ENCODE measurements at places on chromosomes 11 and 22.

- H3K4me3 ChIP-seq: no peak overlapping the region
- no peak for DNase-seq
- peaks cover 7% of the 10 kb centered on the region for H3K27me3 ChIP-seq
- no peaks in the 10 kb centered on the region for H3K4me1 ChIP-seq
- H3K36me3 ChIP-seq: no peaks in the 10 kb centered on the region
Observed at GRCh38 chr11:134573857-134574256, 161.8 kb upstream of the B3GAT1 start.

GRCh38 chr11:680970-681369 lies 14.1 kb downstream of the DEAF1 start:
- no peak overlapping the region for H3K27ac ChIP-seq
- no peak overlapping the region for H3K4me3 ChIP-seq
- peaks cover 2% of the 10 kb centered on the region for H3K4me1 ChIP-seq
- H3K27me3 ChIP-seq: no peaks in the 10 kb centered on the region
- peaks cover 73% of the 10 kb centered on the region for H3K36me3 ChIP-seq
- no peak for DNase-seq

DNA sequence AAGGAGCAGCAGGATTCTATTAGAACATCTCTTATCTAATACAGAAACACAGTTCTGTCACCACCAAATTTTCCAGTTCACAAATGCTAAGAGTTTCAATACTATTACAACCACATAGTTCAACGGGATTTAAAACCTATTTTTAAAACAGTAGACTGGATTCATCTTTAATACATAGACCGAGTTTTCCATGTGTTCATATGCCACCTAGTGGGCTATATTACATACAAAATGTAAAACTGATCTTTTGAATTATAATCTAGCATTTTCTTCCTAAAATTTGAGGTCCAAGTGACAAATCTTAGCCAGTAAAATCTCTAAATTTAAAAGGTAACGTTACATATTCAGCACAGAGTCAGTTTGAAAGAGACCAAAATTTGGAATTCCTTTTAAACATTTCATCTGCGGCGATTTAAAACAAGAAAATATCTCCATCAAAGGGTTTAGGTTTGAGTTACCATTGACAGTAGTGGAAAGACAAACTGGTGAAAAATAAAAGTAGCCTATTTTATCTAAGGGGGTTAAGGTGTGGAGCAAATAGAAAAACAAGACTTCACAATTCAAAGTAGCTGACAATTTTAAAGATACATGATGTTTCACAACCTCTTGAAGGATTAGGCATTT lies 269.3 kb upstream of the MPPED2 start:
- no peaks in the 10 kb centered on the region for H3K36me3 ChIP-seq
- no peak overlapping the region for H3K4me3 ChIP-seq
- H3K27me3 ChIP-seq: no peaks in the 10 kb centered on the region
- H3K4me1 ChIP-seq: no peaks in the 10 kb centered on the region

- H3K27me3 ChIP-seq: no peaks in the 10 kb centered on the region
- peak overlapping the region; percentile 99 for H3K4me3 ChIP-seq
- no peak overlapping the region for H3K27ac ChIP-seq
- peaks cover 6% of the 10 kb centered on the region for H3K36me3 ChIP-seq
- H3K4me1 ChIP-seq: peaks cover 12% of the 10 kb centered on the region
- DNase-seq: peak; percentile 28
Observed at GRCh38 chr11:134223121-134223520, 646 bp downstream of the NCAPD3 start.

DNA sequence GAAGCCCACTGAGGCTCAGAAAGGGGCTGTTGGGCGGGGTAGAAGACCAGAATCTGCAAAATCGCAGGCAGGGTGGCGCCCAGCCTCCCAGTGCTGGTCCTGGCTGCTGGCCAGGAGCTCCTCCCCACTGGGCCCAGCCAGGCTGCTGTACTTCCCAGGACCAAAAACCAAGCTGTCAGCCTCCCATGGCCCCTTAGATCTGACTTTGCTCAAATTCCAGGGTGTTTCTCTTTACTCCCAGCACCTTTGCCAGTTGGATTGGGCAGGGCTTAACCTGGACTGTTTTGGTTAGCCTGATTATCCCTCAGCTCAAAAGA lies 44.2 kb upstream of the WEE1 start:
- H3K4me3 ChIP-seq: no peak overlapping the region
- peaks cover 10% of the 10 kb centered on the region for H3K4me1 ChIP-seq
- no peaks in the 10 kb centered on the region for H3K27me3 ChIP-seq

DNA sequence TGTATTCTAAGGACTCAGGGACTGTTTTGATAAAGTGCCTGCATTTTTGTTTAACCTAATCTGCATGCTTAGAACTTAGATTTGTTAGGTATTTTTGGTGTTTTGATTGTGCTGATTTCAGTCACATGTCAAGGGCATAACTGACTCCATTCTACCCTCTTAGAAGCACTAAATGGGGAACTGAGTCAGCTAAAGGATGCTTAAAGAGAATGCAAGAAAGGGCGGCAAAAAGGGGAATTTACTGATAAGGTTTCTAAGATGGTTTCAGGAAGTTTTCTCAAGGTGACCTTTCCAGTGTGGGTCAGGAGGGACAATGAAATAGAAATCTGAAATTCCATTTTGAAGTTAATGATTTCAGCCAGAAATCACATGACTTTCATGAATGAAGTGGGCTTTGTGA lies 43.0 kb downstream of the MMP20 start:
- H3K27me3 ChIP-seq: no peaks in the 10 kb centered on the region
- H3K36me3 ChIP-seq: no peaks in the 10 kb centered on the region
- no peak overlapping the region for H3K27ac ChIP-seq
- H3K4me3 ChIP-seq: no peak overlapping the region
- no peak for DNase-seq

- H3K36me3 ChIP-seq: peaks cover 89% of the 10 kb centered on the region
- H3K27me3 ChIP-seq: peaks cover 2% of the 10 kb centered on the region
- DNase-seq: no peak
- H3K4me1 ChIP-seq: peaks cover 9% of the 10 kb centered on the region
Observed at GRCh38 chr11:60931917-60932316, 7.7 kb downstream of the TMEM132A start.

- H3K4me3 ChIP-seq: no peak overlapping the region
- no peaks in the 10 kb centered on the region for H3K36me3 ChIP-seq
- no peak for DNase-seq
- no peaks in the 10 kb centered on the region for H3K4me1 ChIP-seq
- no peak overlapping the region for H3K27ac ChIP-seq
Observed at GRCh38 chr11:59953463-59954218, 10.2 kb upstream of the OOSP4A start.

GRCh38 chr11:113397821-113398220 lies 10.2 kb downstream of the ANKK1 start:
- H3K27ac ChIP-seq: no peak overlapping the region
- peaks cover 30% of the 10 kb centered on the region for H3K27me3 ChIP-seq
- H3K4me3 ChIP-seq: no peak overlapping the region
- H3K4me1 ChIP-seq: no peaks in the 10 kb centered on the region

DNA sequence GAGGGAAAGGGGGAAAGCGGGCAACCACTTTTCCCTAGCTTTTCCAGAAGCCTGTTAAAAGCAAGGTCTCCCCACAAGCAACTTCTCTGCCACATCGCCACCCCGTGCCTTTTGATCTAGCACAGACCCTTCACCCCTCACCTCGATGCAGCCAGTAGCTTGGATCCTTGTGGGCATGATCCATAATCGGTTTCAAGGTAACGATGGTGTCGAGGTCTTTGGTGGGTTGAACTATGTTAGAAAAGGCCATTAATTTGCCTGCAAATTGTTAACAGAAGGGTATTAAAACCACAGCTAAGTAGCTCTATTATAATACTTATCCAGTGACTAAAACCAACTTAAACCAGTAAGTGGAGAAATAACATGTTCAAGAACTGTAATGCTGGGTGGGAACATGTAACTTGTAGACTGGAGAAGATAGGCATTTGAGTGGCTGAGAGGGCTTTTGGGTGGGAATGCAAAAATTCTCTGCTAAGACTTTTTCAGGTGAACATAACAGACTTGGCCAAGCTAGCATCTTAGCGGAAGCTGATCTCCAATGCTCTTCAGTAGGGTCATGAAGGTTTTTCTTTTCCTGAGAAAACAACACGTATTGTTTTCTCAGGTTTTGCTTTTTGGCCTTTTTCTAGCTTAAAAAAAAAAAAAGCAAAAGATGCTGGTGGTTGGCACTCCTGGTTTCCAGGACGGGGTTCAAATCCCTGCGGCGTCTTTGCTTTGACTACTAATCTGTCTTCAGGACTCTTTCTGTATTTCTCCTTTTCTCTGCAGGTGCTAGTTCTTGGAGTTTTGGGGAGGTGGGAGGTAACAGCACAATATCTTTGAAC lies 6.8 kb downstream of the MALAT1 start:
- H3K4me3 ChIP-seq: peak overlapping the region; percentile 61
- peaks cover 65% of the 10 kb centered on the region for H3K36me3 ChIP-seq
- peak; percentile 62 for DNase-seq
- H3K4me1 ChIP-seq: peaks cover 5% of the 10 kb centered on the region
- no peaks in the 10 kb centered on the region for H3K27me3 ChIP-seq

DNA sequence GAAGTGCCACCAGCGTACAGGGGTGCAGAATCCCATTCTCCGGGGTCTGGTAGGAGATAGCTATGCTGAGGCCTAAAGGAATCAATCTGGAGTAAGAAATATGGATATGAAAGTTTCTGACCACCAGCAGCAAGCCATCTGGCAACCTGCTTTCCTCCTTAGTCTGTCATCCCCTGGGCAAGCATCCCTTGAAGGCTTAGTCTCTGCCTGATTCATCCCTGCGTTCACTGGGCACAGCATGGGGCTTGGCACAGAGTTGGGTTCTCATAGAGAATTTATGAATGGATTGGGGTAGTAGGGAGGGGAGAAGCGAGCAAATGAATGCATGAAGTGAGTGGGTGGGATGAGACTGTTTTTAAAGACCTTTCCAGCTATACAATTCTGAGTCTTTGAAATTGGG lies 85.8 kb upstream of the NARS2 start:
- H3K4me1 ChIP-seq: peaks cover 6% of the 10 kb centered on the region
- H3K27me3 ChIP-seq: peaks cover 18% of the 10 kb centered on the region
- no peak overlapping the region for H3K27ac ChIP-seq
- H3K4me3 ChIP-seq: no peak overlapping the region

DNA sequence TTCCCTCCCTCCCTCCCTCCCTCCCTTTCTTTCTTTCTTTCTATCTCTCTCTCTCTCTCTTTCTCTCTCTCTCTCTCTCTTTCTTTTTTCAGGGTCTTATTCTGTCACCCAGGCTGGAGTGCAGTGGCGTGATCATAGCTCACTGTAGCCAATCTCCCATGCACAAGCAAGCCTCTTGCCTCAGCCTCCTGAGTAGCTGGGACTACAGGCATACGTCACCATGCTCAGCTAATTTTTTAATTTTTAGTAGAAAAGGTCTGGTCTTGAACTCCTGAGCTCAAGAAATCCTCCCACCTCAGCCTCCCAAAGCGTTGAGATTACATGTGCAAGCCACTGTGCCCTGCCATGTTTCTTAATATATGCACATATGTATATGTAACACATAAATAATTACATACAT lies 19.0 kb downstream of the TSKU start:
- peaks cover 15% of the 10 kb centered on the region for H3K4me1 ChIP-seq
- DNase-seq: peak; percentile 66
- no peak overlapping the region for H3K4me3 ChIP-seq

DNA sequence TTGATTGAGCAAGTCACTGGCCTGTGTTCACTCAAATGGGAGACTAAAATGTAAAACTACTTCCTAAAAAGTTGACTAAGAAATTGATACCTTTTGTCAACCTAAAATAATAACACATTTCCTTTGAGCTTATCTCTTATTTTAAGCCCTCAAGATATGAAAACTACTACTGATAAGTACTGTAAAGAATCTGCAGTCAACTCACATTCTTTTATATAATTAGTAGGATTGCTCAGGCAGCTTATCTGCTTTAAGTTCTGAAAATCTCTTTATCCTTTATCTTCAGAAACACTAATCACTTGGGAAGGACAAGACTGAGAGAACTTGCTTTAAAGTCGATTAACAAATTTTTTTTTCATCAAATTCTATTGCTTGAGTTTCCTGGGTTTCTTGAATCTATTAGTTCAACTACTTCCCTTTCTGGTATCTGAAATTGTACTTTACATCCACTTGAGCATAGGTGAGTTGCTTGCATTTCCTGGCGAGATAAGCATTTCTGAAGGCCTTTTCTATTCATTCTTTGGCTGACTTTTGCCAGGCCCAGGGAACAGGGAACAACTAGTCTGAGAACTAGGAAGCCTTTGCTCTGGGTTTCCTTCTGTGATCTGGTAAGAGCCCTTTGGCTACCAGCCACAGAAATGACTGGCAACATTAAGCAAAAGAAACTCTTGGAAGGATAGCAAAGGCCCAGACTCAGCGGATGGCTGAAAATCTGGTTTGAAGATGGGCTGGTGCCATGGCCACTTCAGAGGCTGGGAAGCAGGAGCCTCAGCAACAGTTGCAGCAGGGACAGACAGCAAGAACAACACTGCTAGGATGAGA lies 19.3 kb upstream of the CSRP3 start:
- H3K27ac ChIP-seq: no peak overlapping the region
- DNase-seq: no peak
- no peaks in the 10 kb centered on the region for H3K4me1 ChIP-seq
- H3K36me3 ChIP-seq: peaks cover 3% of the 10 kb centered on the region
- H3K4me3 ChIP-seq: no peak overlapping the region

DNA sequence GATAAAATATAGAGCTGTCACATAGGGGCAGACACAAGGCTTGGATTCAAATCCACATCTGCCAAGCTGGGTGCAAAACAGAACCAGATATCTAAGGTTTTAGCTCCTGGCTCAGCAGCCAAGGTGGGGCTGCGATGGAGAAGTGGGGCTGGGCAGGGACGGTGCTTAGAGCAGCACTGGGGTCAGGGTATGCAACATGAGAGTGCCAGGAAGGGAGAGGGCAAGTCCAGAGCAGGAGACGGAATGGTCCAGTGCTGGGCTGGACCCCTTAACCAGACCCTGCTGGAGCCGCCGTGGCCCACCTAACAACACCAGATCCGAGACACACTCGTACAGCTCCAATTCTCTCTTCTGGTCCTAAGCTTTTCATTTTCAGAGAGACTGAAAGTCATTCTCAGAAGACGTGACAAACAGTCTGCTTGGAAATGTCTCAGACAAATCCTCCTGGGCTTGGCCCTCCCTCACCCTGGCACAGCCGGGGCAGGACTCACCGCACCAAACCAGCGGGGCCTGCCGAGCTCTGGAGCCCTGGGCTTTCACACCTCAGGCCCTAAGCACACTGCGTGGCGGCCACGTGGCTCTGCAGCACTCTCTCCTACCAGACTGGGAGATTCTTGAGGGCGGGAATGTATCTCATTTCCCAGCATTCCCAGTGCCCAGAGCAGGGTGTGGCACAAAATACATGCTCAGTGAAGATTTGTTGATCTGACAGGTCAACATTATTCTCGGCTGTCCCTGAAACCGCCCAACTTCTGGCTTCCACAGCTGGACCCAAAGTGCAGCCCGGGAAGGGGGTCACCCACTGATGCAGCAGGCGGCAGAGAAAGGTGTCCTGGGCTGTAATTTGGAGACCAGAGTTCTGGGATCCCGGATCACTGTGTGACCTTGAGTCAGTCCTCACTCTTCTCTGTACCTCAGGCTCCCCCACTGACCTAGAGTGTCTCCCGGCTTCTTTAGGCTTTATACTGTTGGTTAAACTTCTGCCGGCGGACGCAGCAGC lies 11.6 kb downstream of the LRRC32 start:
- no peaks in the 10 kb centered on the region for H3K27me3 ChIP-seq
- peaks cover 5% of the 10 kb centered on the region for H3K4me1 ChIP-seq
- H3K27ac ChIP-seq: no peak overlapping the region
- H3K36me3 ChIP-seq: peaks cover 83% of the 10 kb centered on the region
- DNase-seq: no peak
- H3K4me3 ChIP-seq: no peak overlapping the region

GRCh38 chr11:19279451-19279850 lies 38.7 kb upstream of the E2F8 start:
- no peak for DNase-seq
- no peaks in the 10 kb centered on the region for H3K36me3 ChIP-seq
- H3K27me3 ChIP-seq: peaks cover 10% of the 10 kb centered on the region
- no peak overlapping the region for H3K27ac ChIP-seq
- peaks cover 2% of the 10 kb centered on the region for H3K4me1 ChIP-seq

- no peak overlapping the region for H3K4me3 ChIP-seq
- peak; percentile 36 for DNase-seq
- H3K27ac ChIP-seq: no peak overlapping the region
- H3K27me3 ChIP-seq: no peaks in the 10 kb centered on the region
- H3K4me1 ChIP-seq: no peaks in the 10 kb centered on the region
Observed at GRCh38 chr11:38593649-38594048, 1995.6 kb upstream of the RAG2 start.

Data from mesenchymal stem cell (in vitro differentiated cells and primary cell).